ENCODE measurements at places on chromosomes 11 and 22. TPM values are rescaled to one million over a fixed set of nuclear protein-coding genes. Genes with fewer than 3 reads are reported as not detected.

The MYO7A gene
- 3.5 TPM for polyA plus RNA-seq

The BIK gene
- 2.0 TPM for polyA plus RNA-seq

The RAB36 gene
- polyA plus RNA-seq: 1.2 TPM

The OR8G5 gene
- not detected for polyA plus RNA-seq

The PKDREJ gene
- not detected for polyA plus RNA-seq
